ENCODE measurements at places on chromosomes 12 and 14. TPM values are rescaled to one million over a fixed set of nuclear protein-coding genes. Genes with fewer than 3 reads are reported as not detected.

- H3K27ac ChIP-seq = no peak overlapping the region
- no peaks in the 10 kb centered on the region for H3K36me3 ChIP-seq
- peaks cover 5% of the 10 kb centered on the region for H3K27me3 ChIP-seq
- no peak for DNase-seq
- H3K4me1 ChIP-seq = no peaks in the 10 kb centered on the region
Observed at GRCh38 chr14:28773861-28774691, 7.5 kb downstream of the FOXG1 start.

- H3K27ac ChIP-seq = no peak overlapping the region
- no peak for DNase-seq
- no peaks in the 10 kb centered on the region for H3K36me3 ChIP-seq
- H3K27me3 ChIP-seq = no peaks in the 10 kb centered on the region
- peaks cover 14% of the 10 kb centered on the region for H3K4me1 ChIP-seq
Observed at GRCh38 chr14:50855558-50855957, 16.3 kb upstream of the ABHD12B start.

GRCh38 chr14:49505041-49505766 is 81.0 kb downstream of the RPS29 start:
- no peaks in the 10 kb centered on the region for H3K4me1 ChIP-seq
- DNase-seq = no peak
- no peak overlapping the region for H3K4me3 ChIP-seq
- H3K27ac ChIP-seq = no peak overlapping the region
- H3K36me3 ChIP-seq = no peaks in the 10 kb centered on the region

GRCh38 chr12:112962561-112962960 is 15.8 kb upstream of the OAS2 start:
- no peaks in the 10 kb centered on the region for H3K4me1 ChIP-seq
- no peak overlapping the region for H3K27ac ChIP-seq
- no peaks in the 10 kb centered on the region for H3K27me3 ChIP-seq
- no peak overlapping the region for H3K4me3 ChIP-seq

- H3K4me3 ChIP-seq = no peak overlapping the region
- H3K27ac ChIP-seq = no peak overlapping the region
- H3K4me1 ChIP-seq = no peaks in the 10 kb centered on the region
- no peak for DNase-seq
- no peaks in the 10 kb centered on the region for H3K36me3 ChIP-seq
Observed at GRCh38 chr12:107145397-107145796, 52.0 kb upstream of the CRY1 start.

GRCh38 chr12:96060041-96060440 is 24.7 kb upstream of the LTA4H start:
- DNase-seq = no peak
- no peak overlapping the region for H3K4me3 ChIP-seq
- no peaks in the 10 kb centered on the region for H3K27me3 ChIP-seq
- H3K4me1 ChIP-seq = peaks cover 14% of the 10 kb centered on the region

DNA sequence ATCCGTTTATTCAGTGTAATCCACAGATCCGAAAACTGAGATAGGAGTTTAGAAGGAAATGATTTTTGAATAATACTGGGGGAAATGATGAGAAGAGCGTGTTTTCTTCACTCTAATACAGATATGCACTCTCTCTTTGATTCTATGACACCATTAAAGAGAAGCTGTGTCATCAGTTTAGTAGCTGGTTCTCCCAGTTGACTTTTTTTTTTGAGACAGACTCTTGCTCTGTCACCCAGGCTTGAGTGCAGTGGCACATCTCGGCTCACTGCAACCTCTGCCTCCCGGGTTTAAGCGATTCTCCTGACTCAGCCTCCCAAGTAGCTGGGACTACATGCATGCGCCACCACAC is 48.4 kb upstream of the EML1 start:
- H3K27ac ChIP-seq = no peak overlapping the region
- peaks cover 4% of the 10 kb centered on the region for H3K27me3 ChIP-seq
- DNase-seq = no peak
- no peak overlapping the region for H3K4me3 ChIP-seq
- H3K4me1 ChIP-seq = peaks cover 4% of the 10 kb centered on the region
- no peaks in the 10 kb centered on the region for H3K36me3 ChIP-seq

GRCh38 chr12:8951744-8952143 is 2.3 kb upstream of the M6PR start:
- no peaks in the 10 kb centered on the region for H3K36me3 ChIP-seq
- H3K27me3 ChIP-seq = no peaks in the 10 kb centered on the region
- peak overlapping the region; percentile 98 for H3K27ac ChIP-seq
- H3K4me1 ChIP-seq = peaks cover 84% of the 10 kb centered on the region

DNA sequence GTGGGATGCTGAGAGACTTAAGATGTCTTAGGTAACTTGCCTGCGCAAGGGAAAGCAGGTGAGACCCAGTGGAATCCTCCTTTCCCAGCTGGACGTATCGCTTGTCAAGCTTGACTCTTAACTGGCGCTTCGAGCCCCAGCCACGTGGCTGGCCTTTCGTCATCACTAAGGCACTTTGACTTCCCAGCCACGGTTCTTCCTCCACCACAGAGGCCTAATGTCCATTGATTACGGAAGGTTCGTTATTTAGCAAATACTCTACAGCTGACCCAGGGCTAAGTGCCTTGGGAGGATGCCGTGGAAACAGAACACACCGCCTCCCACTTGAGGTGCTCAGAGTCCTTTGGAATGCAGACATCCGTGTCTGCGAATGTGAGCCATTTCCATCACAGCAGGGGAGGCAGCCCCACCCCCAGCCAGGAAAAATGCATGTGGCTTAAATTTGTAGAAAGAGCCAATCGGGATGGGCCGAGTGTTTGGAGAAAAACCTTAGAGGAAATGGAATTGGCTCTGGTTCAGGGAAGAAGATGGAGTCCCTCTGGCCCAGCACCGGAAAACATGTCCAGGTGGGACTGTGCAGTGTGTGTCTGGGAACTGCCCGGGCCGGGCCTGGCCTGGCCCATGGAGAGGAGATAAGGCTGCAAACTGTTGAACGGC is 115.7 kb downstream of the PLXNC1 start:
- no peak overlapping the region for H3K27ac ChIP-seq
- no peak overlapping the region for H3K4me3 ChIP-seq
- H3K4me1 ChIP-seq = peaks cover 20% of the 10 kb centered on the region
- H3K27me3 ChIP-seq = no peaks in the 10 kb centered on the region
- no peaks in the 10 kb centered on the region for H3K36me3 ChIP-seq
- DNase-seq = no peak

- no peaks in the 10 kb centered on the region for H3K4me1 ChIP-seq
- H3K4me3 ChIP-seq = no peak overlapping the region
- no peak overlapping the region for H3K27ac ChIP-seq
Observed at GRCh38 chr14:59711080-59711479, 134.5 kb upstream of the CCDC175 start.

TEX52 gene
- not detected for total RNA-seq

PZP gene
- total RNA-seq = not detected

KRAS gene
- 24.0 TPM for total RNA-seq

COL2A1 gene
- not detected for total RNA-seq

MYH6 gene
- total RNA-seq = not detected

CBLN3 gene
- 3.2 TPM for total RNA-seq

FBLN5 gene
- 3.0 TPM for total RNA-seq

PMCH gene
- total RNA-seq = 1.6 TPM

SLCO1A2 gene
- total RNA-seq = not detected
